ENCODE measurements at places on chromosomes 2 and 18.

- DNase-seq: no peak
These were observed 25.9 kb downstream of the ENOSF1 start for GRCh38 chr18:686339-687111.

DNA sequence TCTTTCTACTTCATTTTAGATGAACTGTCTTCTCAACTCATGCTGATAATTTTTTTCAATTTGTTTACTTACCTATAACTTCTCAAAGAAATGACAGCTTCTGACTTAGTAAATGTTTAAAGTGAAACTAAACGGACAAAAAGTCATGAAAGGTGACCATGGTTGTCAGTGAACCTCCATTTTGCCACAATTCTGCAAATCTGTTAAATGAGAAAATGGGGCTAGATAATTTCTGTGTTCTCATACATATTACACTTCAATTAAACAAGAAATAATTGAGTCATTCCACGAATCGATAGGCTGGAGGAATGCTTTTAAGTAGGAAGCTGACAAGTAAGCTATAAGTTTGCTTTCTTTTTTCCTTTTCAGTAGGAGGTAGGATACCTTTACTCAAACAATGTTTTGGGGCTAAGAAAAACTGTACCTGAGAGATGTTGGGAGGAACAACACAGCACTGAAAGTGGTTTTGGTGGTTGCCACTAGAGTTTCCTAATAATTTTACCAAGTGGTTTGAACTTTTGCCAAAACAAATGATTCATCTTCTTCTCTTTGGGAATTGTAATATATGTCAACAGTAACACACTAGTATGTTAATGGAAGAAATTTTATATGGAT is 17.1 kb downstream of the DYNAP start:
- DNase-seq: no peak

DNA sequence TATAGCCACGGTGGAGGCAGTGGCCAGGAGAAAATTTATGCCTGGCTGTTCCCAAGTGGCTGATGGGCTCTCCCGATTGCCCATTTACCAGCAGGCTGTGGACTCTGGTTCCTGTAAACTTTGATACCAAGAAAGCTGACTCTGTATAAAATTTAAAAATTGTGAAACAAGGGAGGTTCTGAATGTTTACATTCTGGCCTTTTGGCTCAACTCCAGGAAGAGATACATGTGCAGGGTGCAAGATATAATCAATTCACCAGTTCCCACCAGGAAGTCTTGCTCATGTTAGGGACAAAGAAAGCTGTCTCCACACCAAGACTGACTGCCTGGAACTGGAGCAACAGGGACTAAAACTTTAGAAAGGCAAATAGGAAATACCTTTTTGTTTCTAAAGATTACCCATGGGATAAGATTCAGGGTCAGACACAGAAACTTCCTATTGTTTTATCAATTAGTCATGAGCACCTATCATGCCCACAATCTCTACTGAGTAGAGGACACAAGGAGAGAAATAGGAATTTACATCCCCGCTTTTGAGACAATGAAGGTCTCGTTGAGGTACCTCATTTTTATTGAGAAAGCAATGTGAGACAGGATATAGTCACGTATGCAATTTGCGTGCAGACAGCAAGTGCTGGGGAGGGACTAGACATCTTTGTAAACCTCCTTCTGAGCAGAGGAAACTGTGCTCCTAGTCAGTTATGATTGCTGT is 123.5 kb downstream of the LIPG start:
- no peak for DNase-seq

- DNase-seq: no peak
These were observed 49.2 kb downstream of the METTL4 start for GRCh38 chr18:2522112-2522511.

DNA sequence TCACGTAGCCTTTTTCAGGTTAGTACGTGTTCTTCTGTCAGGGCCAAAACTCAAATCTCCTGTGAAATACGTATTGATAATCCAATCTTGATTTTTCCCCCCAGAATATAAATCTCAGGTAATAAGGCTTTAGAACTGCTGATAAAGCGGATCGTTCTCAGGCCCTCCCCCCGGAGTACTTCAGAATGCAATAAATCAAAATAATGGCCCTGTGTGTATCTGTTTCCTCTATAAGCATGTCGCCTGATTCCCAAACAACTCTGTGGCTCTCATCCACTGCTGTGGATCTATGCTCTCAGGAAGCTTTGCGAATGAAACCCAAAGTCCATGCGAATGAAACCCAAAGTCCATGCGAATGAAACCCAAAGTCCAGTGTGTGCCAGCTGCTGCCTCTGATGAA is 49.4 kb downstream of the IMPA2 start:
- DNase-seq: no peak

GRCh38 chr2:69642709-69643601 is 584 bp downstream of the AAK1 start:
- peak; percentile 76 for DNase-seq

GRCh38 chr2:49146401-49146800 is 7.9 kb downstream of the FSHR start:
- peak; percentile 20 for DNase-seq

DNA sequence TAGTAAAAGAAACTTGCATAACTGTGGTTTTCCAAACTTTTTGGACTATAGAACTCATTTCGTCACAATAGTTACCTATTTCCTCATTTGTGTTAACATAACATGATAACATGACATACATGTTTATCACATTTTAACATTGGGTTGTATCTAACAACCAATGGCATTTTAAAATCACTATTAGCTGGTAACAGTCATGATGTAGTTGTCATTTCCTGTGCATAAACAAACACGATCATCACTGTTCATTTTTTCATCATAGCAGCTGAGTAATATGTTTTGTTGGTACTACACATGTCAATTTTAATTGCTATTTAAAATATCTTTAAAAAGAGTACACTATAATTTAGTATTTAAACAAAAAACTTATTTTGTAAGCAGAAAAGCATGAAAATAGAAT is 402.4 kb downstream of the SATB2 start:
- DNase-seq: no peak

- no peak for DNase-seq
These were observed 941.3 kb upstream of the NXPH2 start for GRCh38 chr2:139721411-139721995.

DNA sequence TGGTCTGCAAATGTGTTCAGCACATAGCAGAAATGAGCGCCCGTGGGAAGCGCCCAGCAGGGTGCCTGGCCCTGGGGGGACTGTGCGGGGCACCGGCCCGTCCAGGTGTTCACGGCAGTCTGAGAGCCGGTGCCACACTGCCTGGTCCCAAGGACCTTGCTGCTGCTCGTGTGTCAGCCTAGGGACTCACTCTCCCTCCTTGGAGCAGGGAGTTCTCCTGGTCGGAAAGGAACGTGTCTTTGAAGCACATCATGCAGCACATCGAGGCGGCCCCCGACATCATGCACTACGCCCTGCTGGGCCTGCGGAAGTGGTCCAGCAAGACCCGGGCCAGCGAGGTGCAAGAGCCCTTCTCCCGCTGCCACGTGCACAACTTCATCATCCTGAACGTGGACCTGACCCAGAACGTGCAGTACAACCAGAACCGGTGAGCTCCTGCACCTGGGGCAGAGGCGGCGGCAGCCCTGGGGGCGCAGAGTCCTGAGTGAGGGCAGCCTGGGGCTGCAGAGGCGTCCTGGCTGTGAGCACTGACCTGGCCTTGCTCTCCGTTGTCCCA is 36.0 kb downstream of the NTSR2 start:
- DNase-seq: no peak

GRCh38 chr2:98730053-98730706 is 752 bp downstream of the MGAT4A start:
- DNase-seq: peak; percentile 29

GRCh38 chr2:58138396-58139030 is 91.9 kb downstream of the VRK2 start:
- no peak for DNase-seq

DNA sequence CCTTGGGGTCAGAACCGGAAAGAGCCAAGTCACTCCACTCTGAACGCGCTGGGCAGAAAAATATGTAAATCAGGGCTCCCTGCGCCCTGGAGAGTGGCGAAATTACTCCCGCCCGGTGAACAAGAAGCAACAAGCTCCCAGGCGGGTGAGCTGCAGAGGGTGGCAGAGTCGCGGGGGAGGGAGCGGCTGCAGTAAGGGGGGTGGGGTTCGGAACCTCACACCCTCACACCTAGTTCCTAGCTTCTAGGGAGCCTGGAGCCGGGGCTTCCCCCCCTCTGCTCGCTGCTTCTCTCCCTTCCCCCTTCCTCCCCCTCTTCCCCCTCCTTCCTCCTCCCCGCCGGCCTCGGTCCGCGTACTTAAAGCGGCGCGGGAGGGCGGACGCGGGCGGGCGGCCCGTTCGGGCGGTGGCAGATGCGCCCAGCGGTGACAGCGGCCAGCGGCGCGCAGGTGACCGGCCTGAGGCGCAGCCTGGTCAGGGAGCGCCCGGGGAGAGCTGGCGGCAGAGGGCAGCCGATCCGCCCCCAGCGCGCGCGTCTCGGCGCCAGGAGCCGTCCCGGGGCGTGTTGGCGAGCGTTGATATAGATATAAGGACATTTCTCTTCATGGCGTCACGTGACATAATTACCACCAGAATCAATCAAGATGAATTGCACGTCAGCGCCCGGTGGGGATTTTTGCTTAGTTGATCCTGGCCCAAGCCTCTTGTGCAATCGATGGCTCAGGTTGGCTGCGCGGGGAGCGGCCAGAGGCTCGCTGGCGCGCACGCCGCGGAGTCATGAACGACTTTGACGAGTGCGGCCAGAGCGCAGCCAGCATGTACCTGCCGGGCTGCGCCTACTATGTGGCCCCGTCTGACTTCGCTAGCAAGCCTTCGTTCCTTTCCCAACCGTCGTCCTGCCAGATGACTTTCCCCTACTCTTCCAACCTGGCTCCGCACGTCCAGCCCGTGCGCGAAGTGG is at the start of gene HOXD11:
TSS of gene HOXD11 (plus strand) at position 700 of the 959 bp plus-strand sequence. CDS start at position 776, 76 bp downstream.
- DNase-seq: no peak

DNA sequence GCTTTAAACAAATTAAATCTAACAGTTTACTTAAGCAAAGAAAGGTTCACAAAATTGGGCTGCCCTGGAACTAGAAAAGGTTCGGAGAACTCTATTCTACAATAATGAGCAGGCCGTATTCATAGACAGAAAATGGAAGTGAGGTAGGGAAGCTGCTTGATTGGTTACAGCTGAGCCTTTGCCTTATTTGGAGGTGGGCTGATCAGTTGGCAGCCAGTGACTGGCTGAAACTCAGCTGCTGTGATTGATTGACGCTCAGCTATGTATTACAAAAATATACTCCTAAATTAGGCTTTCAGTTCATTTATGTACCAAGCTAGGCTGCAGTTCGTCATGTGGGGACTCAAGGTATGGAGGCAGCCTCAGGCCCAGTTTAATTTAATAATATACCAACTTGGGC is 42.3 kb upstream of the TTR start:
- DNase-seq: no peak

DNA sequence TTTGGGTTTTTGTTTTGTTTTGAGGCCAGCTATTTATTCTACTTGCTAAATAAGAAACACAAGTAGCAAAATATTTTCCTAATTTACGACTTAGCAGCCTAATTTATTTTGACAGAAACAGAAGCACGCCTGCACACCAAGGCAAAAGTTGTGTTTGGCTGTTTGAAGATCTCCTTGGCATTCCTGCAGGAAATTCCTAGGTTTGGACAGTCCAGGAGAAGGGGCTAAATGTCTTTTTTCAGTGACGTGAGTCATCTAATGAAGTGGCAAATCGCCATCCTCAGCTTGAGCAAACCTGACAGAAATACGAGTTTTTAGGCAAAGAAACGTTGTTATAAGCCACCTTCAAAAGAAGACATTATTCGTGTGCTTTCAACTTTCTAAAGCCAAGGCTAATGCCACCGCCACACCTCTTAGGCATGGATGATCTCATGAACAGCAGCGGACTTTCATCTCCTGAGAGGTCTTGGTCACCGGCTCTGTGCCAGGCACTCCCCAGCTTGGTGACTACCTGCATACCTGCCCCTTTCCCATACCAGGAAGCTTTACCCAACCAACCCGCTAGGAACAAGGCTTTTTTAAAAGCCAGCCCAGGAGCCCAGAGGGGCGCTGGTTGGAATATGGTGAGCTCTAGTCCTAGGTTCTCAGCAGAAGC is 30.9 kb downstream of the STK39 start:
- DNase-seq: no peak

- peak; percentile 62 for DNase-seq
These were observed 119.4 kb downstream of the CYRIA start for GRCh38 chr2:16546128-16546754.

GRCh38 chr2:240436683-240437550 is 1.5 kb downstream of the GPC1 start:
- no peak for DNase-seq

GRCh38 chr2:74481961-74482800 is 617 bp downstream of the CCDC142 start:
- no peak for DNase-seq

- DNase-seq: no peak
These were observed 88.1 kb upstream of the SEC11C start for GRCh38 chr18:59051470-59052165.

DNA sequence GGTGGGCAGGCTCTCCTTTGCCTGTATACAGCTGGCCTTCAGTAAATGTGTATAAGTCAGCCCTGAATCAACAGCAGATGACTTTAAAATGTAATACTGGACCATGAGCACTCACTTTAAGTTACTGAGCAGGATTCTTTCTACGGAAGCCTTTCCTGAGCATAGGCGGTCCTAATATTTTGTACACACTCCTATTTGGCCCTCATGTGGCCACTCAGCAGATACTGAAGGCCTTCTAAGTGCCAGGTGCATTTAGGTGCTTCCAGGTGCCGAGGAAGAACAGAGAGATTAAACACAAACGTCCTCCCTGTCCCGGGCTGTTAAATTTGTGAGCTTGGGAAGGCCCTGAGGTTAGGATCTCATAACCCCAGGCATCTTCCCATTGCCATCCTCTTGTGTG is 27.0 kb downstream of the UXS1 start:
- no peak for DNase-seq

DNA sequence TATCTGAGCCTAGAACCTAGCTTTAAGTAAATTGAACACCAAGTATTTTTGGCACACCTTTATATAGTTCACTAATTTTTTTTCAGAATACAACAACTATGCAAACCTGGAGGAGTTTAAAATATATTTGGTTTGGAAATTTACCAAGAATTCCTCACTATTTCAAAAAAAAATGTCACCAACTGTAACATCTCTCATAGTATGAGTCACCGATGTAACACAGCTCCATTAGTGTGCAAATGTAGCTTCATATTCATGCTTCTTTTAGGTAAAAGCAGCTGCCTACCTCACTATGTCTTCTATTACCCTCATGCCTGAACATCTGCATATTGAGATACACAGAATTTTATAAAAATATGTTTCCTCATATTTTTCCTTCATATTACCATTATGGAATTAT is 80.5 kb downstream of the NRXN1 start:
- DNase-seq: no peak

DNA sequence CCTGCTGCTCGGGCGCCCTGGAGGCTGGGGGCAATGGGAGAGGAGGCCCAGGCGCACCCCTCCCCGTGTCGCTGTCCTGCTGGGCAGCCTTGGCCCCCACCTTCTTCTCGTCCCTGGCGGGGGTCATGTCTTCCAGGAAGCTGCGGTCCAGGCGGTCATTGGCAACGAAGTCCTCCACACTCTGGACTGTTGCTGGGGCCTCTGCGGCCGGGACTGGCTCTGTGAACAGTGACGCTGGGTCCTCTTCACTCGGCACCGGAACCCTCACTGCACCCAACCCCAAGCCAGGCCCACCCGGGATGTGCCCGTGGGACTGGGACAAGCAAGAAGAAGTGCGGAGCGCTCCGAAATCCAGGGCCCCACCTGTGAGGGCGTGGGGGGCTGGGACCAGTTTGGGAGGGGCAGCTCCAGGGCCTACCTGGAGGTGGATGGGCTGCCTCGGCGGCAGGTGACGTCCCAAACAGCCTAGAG is 308.0 kb downstream of the CCDC74A start:
- no peak for DNase-seq
